CD8-positive, alpha-beta memory T cell (primary cell): ENCODE measurements at places on chromosomes 4 and X.

DNA sequence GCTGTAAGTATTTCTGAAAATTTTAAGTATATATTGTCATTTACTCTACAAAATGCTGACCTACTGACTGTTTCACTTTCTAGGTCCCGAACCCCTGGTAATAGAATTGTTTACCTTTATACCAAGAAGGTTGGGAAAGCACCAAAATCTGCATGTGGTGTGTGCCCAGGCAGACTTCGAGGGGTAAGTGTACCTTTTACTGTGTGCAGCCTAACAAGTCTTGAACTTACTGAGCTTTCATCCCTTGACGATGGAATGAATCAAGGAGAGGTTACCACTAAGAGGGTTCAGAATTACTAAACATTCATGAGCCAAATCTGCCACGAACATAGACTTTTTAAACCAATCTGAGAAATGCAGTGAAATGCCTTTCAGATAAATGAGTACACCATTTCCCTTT is 1.6 kb downstream of the RPL34 start:
- no peak for DNase-seq

- DNase-seq = no peak
These were observed 472.4 kb downstream of the ZNF674 start for GRCh38 chrX:46072791-46073190.

DNA sequence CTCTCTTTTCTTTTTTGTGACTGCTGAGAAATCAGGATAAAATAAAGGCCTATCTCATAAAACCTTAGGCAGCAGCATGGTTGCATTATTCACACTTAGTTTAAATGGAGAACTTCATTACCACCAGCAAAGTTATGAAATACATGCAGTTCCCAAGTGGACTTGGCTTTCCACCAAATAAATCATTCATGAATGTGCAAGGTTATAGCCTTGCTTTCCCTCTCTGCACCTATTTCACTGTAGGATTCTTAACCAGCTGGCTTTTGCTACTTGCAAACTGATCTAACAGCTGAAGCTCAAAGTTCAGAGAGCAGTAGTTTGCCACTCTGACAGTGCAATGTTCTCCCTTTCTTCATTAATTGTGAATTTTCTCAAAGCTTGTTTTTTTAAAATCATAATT is 140.1 kb upstream of the SMIM31 start:
- DNase-seq = no peak

DNA sequence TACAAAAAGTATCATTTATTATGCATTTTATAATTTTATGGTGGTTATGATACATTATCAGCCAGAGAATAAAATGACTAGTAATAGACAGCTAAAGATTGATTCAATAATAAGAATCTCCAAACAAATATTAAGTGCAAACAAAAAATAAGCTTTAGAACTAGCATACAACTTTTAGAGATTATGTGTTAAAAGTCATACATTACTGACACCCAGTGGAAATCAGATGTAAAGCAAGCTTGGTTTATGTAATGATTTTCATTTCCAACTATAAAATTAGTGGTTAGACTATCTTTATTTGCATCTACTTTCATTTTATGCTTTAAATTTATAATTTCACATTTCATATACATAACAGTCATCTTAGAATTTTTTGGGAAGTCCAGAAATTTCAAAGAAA is 57.7 kb downstream of the IL13RA2 start:
- DNase-seq = no peak

GRCh38 chr4:21628916-21629610 is 319.5 kb downstream of the KCNIP4 start:
- DNase-seq = no peak
